ENCODE measurements at places on chromosomes 12 and 14. TPM values are rescaled to one million over a fixed set of nuclear protein-coding genes. Genes with fewer than 3 reads are reported as not detected.

DNA sequence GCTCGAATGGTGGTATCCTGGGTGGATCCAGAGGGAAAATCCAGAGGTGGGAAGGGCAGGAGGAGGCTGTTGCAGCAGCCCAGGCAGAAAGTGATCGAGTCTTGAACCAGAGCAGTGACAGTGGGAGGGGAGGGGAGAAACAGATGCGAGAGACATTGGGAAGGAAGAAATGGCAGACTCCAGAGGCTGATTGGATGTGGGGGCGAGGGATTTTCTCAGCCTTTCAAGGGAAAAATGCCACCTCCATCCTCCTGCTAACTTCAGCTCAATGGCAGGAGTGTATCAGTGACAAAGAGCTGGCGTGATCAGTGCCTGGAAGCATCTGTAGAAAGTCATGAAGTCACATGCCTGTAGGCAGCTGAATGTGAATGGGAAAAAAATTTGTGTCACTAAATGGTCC, 38.6 kb upstream of the NRXN3 start:
- no peak for DNase-seq

GLIPR1L1 gene
- total RNA-seq = not detected

HSPA2 gene
- total RNA-seq = 28.9 TPM

PPP1R1A gene
- not detected for total RNA-seq
